Activated T-cell treated with anti-CD3 and anti-CD28 coated beads for 24 hours (primary cell): ENCODE measurements at places on chromosomes 2 and 18.

DNA sequence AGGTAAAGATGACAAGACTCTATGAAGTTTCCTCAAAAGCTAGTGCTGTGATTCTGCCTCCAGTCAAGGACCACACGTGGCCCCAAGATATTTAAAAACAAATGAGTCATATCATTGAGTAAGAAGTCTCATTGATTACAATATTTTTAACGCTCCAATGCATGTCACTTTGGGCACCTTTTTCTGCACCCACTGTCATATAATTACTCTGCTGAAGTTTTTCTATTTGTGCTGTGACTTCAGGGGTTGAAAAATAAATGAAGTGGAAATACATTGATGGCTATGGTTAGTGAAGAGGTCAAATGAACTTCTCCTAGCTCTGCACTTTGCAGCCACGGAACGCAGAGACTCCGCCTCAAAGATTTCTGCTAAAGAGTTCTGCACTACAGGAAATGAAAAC lies 344.3 kb upstream of the KYNU start:
- no peak for DNase-seq

GRCh38 chr2:202690321-202690900 lies 55.6 kb downstream of the FAM117B start:
- no peak for DNase-seq

- no peak for DNase-seq
Observed at GRCh38 chr2:145753966-145754365, 1234.0 kb upstream of the ZEB2 start.

- DNase-seq, result no peak
Observed at GRCh38 chr2:51027968-51028367, 4.0 kb downstream of the NRXN1 start.

DNA sequence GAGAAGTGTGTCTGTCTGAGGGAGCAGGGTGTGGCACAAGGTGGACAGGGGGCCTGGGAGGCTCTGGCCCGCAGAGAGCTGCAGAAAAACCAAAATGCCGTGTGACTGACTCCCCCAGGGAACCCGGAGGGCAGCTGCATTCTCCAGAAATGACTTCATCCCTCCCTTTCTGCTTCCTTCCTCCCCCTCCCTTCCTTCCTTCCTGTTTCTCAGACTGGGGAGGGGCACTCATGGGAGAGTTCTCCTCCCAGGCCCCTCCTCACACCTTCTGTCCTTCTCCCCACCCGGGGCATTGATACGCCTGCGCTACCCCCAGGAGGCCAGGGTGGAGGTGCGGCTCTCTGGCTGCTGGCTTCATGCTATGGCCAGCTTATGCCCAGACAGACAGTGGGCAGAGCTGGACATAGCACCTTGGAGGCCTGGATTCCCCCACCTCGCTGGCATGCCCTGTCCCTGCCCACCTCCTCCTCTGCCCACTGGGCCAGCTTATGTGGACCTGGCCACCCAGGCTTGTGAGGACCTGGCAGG lies 8.2 kb upstream of the GPR17 start:
- DNase-seq, result no peak

GRCh38 chr2:150051004-150051403 lies 436.5 kb downstream of the RND3 start:
- DNase-seq, result no peak

- no peak for DNase-seq
Observed at GRCh38 chr2:75603477-75603876, 42.7 kb upstream of the EVA1A start.
